Liver (tissue), 10 donors: ENCODE measurements at places on chromosomes 2 and 18. TPM values are rescaled to one million over a fixed set of nuclear protein-coding genes. Genes with fewer than 3 reads are reported as not detected.

DNA sequence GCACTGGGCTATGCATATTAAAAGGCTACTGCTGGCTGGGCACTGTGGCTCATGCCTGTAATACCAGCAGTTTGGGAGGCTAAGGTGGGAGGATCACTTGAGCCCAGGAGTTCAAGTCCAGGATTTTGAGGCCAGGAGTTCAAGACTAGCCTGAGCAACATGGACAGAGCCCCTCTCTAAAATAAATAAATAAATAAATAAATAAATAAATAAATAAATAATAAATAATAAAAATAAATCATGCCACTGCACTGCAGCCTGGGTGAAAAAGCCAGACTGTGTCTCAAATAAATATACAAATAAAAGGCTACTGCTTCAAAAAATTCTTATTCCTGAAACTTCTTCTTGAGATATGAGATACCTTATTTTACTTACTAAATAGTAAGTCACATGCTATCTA lies 439.6 kb downstream of the ERBB4 start:
- no peak for DNase-seq

- DNase-seq, result no peak
Measured at GRCh38 chr2:213187833-213188532, 36.6 kb upstream of the IKZF2 start.

The CABYR gene
- polyA plus RNA-seq, result 0.28 TPM

DNA sequence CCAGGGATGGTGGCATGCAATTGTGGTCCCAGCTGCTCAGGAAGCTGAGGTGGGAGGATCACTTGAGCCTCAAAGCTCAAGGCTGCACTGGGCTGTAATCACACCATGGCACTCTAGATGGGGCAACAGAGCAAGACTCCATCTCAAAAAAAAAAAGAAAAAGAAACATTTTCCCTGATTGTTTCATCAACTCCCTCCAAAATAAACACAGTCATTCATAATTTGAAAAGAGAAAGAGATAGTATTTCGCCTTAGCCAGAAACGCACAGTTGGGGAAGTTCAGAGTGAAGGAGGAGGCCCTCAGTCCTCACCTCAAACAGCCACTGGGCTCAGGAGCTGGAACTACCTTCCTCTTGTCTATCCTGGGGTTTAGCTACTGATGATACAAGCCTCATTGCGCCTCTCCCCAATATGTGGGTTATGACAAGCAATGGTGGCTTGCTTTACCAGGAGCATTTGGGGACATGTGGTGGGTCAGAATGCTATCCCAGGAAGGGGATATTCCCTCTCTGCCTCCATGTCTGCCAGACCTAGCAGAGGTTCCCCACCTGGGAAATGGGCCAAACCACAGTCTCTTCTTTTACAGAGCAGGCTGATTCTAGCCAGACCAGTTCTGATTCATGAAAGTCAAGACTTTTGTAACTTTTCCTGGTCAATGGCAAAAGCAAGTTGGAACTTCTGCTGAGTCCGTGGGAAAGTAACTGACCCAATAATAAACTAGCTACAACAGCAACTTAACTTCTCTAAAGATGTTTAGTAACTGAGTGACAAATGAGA lies 22.2 kb upstream of the TMEM87B start:
- DNase-seq, result no peak
